GM12864 (cell line): ENCODE measurements at places on chromosomes 2 and 18.

- no peak for DNase-seq
These were observed 56.0 kb upstream of the NFU1 start for GRCh38 chr2:69493268-69493667.

- DNase-seq: no peak
These were observed 22.3 kb downstream of the DOK1 start for GRCh38 chr2:74576863-74577229.

GRCh38 chr2:142688856-142689605 lies 188.4 kb upstream of the KYNU start:
- DNase-seq: no peak

- DNase-seq: no peak
These were observed 130.2 kb upstream of the ID2 start for GRCh38 chr2:8551622-8552074.

DNA sequence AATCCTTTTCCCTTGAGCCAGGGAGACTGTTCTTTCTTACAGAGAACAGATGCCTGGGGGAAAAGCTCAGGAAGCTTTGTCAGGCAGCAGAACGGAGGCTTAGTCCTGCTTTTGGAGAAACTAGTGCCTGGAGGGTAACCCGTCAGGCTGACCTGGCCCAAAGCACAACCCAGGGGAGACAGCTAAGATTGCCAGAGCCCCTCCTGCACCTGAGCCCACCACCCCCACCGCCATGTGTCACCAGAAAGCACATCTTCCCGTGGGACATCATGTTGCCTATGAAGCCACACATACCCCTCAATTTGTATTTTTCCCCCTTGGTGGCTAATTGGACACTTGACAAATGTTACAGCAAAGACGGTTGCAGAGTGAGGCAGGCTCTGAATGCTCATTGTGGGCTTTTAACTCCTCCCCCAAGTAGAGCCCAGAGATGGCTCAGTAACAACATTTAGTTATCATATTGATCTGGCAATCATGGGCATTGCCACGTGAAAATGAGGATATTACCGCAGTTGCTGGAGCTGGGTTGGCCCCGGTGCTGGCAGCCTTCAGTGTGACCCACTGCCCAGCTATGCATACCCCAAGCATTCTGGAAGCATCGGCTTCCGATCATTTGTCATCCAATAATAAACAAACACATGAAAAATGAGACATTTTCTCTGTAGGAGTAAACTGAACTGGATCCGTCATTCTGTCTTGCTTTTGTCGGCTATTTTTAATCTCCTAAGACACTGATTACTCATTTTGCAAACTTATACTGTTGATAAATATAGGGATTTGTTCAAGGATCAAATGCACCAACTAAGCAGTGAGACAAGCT lies 229.5 kb downstream of the ATAD2B start:
- no peak for DNase-seq

DNA sequence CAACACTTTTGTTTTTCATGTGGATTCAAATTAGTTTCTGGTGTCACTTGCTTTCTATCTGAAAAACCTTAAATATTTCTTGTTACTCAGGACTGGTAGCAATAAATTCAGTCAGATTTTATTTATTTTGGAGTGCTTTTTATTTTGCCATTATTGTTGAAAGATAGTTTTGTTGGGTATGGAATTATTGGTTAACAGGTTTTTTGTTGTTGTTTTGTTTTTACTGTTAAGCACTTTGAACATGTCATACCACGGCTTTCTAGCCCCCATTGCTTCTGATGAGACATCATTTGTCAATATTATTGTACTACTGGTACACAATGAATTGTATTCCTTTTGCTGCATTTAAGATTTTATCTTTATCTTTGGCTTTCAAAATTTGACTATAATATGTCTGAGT lies 12.9 kb upstream of the SFT2D3 start:
- no peak for DNase-seq

DNA sequence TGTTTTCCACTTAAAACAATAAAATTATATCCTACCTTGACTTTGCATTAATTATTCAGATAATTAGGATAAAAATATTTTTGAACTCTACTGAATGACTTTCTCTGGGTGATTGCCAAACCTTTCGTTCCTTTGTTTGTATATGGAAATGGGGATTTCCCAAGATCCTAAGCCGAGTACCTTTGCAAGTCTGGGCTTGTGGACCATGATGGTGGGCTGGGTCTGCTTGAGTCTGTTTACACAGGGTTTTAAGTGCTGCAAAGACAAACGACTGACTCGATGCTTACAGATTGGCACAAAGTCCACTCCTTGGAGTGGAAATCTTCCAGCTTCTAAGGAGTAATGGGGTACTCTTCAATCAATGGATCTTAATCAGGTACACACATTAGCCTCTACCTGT lies 659.5 kb downstream of the TSN start:
- DNase-seq: no peak

- no peak for DNase-seq
These were observed 38.8 kb downstream of the SCTR start for GRCh38 chr2:119485336-119486110.

DNA sequence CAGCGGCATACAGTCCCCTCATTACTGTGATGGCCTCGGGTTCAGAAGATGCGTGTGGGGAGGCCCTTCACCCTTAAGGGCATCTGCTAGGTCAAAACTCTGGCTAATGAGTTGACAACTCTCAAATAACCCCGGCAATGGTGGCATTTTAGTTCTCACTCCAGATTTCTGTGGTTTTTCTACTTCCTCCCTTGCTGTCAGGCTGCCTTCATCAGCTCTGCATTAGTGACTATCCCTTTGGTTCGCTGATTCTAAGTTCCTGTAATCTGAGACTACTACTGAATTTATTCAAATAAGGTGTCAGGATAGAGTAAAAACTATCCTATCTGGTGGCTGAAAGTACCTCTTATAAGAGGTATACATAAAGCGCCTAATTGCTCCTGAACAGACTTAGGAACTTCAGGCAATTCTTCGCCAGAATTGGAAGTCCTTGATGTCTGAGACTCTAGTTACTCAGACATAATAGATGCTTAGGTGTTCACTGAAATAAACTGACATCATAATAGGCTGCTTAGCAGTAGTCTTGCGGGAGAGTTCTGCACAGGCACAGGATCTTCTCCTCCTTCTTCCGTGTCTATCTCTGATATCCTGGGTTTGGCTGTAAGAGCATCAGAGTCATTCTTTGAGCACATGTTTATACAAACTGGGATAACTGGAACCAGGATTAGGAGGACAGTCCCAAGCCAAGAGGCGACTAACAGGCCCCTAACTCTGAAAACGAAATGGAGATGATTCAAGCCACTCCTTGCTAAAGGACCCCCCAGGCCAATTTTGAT lies 194.5 kb downstream of the DNER start:
- no peak for DNase-seq

DNA sequence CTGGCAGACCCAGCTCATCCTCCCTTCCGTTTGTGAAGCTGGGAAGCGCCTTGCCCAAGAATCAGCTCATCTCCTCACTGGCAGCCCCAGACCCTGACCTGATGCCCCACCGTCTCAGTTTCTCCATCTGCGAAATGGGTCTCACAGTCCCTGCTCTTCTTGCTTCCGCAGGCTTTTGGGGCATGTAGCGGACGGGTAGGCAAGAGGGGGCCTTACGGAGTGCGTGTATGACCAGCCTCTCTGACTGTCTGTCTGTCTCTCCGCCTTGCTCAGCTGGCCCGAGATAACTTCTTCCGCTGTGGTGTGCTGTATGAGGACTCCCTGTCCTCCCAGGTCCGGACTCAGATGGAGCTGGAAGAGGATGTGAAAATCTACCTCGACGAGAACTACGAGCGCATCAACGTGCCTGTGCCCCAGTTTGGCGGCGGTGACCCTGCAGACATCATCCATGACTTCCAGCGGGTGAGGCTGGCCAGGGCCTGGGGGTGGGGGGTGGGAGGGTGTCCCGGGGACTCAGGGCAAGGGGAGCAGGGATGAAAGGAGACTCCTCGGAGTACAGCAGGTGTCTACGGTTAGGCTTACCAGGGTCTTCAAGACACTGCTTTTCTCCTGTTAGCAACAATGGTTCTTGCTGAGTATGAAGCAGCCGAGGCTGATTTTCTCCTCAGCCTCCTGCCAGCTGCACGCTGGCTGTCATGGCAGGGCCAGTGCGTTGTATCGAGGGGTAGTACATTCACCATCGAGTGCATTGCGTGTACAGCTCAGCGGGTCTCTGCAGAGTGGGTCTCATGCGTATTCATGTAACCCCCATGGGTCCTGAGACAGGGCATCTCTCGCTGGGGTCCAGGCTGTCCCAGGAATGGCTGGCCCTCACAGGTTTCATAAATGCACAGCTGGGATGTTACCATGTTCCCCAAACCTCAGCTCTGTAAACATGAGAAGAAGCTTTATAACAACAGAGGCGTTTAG lies 10.9 kb downstream of the ITM2C start:
- no peak for DNase-seq

- no peak for DNase-seq
These were observed 445.8 kb upstream of the ACVR2A start for GRCh38 chr2:147398996-147399395.

DNA sequence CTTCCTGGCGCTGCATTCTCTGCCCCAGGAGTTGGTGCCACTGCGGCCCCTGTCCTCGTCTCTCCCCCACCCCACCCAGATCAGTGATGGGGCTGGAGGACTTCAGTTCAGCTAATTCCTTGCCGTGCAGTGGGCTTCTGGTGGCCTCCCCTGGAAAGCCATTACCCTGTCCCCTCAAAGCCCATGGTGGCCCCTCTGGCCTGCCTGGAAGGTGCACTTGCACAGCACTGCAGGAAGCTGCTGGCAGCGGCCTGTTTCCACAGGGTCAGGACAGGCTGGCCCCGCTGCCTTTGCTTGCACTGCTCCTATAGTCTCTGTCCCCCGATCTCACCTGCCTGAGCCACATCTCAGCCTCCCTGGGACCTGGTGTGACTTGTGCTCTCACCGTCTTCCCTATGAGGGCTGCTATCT lies 105.1 kb downstream of the USP40 start:
- DNase-seq: no peak

DNA sequence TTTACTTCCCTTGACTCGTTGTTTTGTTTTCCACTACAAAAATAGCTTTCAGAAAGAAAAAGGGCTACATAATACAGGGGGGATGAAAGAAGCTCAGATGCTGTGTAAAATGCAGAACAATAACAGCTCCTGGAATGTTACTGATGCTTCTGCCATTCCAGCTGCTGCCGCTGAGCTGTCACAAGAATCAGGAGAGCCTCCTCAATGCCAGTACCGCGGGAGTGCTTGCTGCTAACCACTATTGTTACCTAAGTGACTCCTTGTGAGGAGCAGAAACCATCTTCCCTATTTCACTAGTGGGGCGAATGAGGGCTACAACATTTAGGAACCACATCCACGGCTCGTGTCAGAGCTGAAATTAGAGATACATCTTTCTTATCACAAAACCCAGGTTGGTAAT lies 384.8 kb downstream of the GALR1 start:
- no peak for DNase-seq

- DNase-seq: no peak
These were observed 29.9 kb downstream of the HPCAL1 start for GRCh38 chr2:10332402-10333246.

- DNase-seq: no peak
These were observed 68.9 kb downstream of the TMEM18 start for GRCh38 chr2:608297-608696.

- DNase-seq: no peak
These were observed 50.0 kb downstream of the XRCC5 start for GRCh38 chr2:216159144-216159543.

DNA sequence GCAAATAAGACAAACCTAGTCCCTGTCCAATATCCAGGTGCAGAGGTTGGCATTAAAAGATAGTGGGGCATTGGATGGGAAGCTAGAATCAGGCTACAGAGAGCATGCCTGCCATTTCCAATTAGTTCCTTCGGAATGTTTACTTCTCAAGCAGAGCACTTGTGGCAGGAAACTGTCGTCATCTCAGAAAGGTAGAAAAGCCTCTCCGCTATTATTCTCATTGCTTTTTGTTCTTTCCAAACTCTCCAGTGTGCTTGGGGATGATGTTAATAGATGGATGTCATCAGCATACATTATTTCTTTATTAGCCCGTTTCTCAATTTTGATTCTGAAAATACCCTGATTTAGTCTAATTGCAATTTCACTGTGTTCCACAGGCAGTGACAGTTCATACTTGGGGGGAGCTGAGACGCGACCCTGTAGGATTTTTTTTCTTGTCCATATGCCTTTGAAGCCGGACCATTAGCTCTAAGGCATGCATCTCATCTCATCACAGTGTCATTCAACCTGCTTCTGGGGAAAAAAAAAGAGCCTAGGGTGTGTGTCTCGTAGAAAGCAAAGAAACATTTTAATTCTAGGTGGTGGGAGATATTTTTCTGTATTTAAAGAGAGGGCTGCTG lies 7.7 kb downstream of the ASB18 start:
- no peak for DNase-seq

DNA sequence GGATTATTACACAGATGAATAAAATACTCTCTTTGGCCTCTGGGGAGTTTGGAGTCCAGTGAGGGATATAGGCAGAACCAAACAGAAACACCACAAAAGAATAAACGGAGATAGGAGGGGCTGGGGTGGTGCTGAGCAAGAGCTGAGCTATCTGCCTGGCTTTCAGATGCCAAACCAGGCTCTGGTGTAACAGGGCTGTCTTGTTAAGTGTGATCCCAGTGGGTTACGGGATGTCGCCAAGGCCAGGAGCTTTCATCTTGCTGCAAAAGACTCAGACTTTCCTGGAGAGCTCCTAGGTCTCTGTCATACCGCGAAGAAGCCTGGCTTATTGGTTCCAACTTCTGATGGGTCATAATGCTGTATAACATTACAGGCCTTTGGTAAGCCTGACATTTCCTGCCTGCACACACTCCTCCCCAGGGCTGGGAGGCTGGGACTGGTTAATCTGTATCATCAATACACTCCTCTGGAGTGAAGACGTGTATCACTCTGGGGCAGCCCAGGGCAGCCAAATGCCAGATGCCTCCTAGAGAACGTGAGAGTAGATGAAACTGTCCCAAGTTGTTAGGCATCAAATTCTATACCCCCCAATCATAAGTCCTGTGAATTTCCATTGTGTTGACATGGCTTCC lies 60.5 kb downstream of the STPG4 start:
- no peak for DNase-seq

DNA sequence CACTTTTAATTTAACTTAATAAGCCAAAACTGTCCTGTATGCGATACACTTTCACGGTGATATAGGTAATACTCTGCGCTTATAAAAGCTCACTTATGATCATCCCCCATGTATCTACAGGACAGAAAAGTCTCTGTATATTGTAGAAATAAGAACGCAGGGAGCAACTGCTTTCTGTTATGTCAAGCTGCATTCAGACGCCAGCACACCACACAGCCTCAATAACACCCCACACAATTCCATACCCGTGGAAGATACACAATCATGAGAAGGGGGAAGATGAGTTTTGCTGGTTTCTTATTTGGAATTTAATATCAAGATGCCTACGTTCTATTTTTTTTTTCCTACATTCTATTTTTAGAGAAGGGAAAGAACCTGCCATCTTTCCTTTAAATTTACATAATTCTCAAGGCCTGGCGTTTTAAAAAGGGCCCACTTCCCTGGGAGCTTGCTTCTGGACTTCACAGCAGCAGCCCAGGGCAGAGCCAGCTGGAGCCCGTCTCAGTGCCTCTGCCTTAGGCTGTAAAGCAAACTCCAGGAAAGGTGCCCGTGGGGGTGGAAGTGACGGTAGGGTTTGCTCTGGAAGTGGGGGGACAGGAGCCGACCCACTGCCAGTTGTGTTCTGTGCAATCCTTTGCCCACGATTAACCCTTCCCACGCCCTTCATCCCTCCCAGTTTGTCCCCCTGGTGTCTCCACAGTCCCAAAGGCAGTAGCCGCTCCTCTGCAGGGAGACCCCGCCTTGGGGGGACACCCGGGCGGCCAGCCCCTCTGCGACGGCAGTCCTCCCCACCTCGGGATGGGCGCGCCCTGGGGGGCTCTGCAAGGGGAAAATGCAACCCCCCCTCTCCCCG lies 5.3 kb downstream of the PTGR3 start:
- DNase-seq: no peak
